ENCODE measurements at places on chromosomes 5 and 9. TPM values are rescaled to one million over a fixed set of nuclear protein-coding genes. Genes with fewer than 3 reads are reported as not detected.

GRCh38 chr5:45109636-45110035 lies 300.9 kb downstream of the MRPS30 start:
- no peak for DNase-seq

GRCh38 chr5:177576169-177576568 lies 15.8 kb upstream of the TMED9 start:
- DNase-seq = peak; percentile 31

- DNase-seq = no peak
Measured at GRCh38 chr9:112553256-112553826, 66.7 kb downstream of the KIAA1958 start.

- DNase-seq = no peak
Measured at GRCh38 chr5:176413255-176413565, 3.1 kb downstream of the CLTB start.

- no peak for DNase-seq
Measured at GRCh38 chr5:39437467-39437866, 12.7 kb upstream of the DAB2 start.

- no peak for DNase-seq
Measured at GRCh38 chr9:7405924-7406604, 393.5 kb downstream of the DMAC1 start.

- DNase-seq = no peak
Measured at GRCh38 chr5:117803533-117803932, 1184.8 kb downstream of the DTWD2 start.

DNA sequence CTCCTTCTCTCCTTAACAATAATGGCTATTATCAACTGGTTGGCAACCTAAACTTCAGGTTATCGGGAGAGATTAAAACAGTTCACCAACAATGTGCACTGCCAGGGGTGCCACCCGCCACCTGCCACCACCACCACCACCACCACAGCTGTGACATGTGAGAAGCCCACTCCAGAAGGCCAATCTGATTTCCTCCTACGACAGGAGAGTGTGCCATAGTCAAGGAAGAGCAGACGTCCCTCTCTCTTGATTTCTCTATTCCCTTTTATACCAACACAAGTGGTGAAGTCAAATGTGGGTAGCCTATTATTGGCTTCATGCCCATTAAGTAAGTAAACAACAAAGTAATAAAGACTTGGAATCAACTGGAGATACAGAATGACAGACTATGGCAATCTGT lies 22.4 kb downstream of the GNAQ start:
- no peak for DNase-seq

The MUSK gene
- not detected for total RNA-seq

DNA sequence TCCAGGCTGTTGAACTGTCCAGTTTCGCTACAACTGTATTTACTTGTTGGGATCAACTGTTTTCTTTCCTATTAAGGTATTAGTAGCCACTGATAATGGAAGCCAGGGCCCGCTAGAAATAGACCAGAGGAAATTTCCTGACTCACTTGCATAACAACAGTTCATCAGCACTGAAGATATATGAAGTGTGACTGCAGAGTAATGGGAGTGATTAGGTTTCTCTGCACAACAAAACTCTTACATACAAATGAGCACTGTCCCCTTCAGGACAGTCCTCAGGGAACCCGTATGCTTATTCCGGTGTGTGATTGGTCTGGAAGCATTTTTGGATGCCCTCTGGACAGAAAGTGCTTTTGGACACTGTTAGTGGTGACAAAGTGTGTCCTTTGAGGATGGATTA lies 55.3 kb downstream of the LIX1 start:
- DNase-seq = no peak

DNA sequence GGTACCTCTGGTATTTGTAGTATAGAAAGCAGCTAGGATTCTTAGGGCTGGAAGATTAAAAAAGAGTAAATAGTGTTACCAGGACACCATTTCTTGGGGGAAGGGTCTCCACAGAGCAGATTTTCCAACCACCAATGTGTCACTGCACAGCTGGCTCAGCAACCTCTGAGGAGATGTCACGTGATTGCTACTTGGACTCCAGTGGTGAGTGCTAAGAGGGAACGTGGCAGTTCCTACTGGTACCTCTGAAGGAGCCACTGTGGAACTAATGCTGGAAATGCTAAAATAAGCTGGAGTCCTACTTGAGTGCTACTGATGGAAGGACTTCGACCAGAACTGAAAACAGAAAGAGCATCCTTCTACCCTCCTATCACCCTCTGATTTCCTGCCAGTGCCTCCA lies 36.1 kb upstream of the SPDL1 start:
- peak; percentile 14 for DNase-seq

- no peak for DNase-seq
Measured at GRCh38 chr5:56567278-56567677, 248.1 kb upstream of the MAP3K1 start.

DNA sequence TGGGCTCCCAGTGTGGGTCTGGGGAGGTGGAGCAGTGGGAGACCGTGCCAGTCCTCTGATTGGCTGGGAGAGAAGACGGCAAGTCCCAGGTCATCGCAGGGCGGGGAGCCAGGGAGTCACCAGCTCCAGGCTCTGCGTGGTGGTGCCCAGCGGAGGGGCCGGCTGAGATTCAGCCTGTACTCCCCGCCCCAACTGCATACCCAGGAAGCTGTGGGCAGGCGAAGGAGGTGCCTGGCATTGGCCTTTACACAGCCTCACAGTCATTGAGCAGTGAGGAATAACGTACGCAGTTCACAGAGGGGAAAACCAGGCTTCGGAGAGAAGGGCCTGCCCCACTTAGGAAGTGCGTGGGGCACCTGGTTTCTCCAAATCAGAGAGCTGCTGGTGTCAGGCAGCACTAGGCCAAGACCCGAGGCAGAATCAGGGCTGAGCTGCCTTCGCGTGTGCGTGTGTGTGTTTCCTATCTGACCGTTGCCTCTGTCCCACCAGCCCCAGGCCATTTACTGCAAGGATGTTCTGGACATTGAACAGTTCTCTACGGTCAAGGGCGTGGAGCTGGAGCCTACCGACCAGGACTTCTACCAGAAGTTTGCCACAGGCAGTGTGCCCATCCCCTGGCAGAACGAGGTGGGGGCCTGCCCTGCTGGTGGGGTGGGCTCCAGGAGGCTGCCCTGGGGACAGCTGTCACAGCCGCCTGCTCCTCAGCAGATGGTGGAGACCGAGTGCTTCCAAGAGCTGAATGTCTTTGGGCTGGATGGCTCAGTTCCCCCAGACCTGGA lies 6.2 kb upstream of the PRR7 start:
- DNase-seq = no peak

The PCDHGB1 gene
- total RNA-seq = not detected
